ENCODE measurements at places on chromosomes 2 and 18.

DNA sequence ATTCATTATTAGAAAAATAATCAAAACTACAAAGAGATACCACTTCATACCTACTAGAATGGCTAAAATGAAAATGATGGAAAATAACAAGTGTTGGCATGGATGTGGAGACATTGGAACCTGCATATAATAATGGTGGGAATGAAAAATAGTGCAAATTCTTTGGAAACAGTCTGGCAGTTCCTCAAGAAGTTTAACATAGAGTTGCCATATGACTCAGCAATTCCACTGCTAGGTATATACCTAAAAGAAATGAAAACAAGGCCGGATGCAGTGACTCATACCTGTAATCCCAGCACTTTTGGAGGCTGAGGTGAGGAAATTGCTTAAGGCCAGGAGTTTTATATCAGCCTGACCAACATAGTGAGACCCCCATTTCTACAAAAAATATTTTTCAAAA, 41.6 kb upstream of the ACYP2 start:
- DNase-seq = no peak

DNA sequence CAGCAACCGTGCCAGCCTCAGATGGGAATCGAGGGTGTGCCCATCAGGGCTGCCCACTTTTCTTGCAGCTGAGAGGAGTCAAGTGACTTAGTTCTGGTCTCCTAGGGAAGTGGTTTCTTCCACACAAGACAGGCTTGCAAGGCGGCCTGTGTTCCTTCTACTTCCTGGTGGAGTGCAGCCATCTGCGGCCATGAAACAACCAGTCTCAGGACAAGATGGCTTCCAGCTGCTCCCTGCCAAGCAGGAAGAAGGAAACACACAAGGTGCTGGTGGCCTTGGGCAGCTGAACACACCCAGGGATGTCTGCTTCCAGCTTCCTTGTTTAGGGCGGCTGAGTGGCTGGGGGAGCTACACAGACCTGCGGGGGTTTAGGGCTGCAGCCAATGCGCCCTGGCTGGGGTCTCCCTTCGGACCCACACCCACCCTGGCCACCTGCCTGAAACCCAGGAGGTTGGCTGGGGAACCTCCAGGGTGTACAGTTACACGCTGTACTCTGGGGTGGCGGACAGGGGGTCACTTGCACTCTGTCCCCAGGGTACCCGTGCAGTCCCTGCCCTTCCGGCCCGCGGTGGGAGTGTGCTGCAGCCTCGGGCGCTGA, 34.7 kb downstream of the PTPN18 start:
- DNase-seq = no peak

- DNase-seq = no peak
These were observed 72.7 kb upstream of the SPOPL start for GRCh38 chr2:138428710-138429440.

DNA sequence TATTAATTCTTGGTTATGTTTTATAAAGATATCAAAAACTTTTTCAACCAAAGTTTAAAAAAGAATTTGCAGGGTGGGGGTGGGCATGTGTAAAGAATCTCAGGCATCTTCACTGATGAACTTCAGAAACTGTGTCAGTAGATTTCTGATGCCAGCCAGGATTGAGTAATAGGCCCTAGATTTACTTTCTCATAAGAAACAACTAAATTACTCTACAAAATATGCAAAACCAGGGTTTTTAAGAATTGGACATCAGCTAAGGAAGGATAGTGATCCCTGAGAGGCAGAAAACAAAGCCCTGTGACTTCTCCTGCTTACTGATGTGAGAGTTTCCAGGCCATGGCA, 11.9 kb upstream of the IL1R1 start:
- DNase-seq = no peak

DNA sequence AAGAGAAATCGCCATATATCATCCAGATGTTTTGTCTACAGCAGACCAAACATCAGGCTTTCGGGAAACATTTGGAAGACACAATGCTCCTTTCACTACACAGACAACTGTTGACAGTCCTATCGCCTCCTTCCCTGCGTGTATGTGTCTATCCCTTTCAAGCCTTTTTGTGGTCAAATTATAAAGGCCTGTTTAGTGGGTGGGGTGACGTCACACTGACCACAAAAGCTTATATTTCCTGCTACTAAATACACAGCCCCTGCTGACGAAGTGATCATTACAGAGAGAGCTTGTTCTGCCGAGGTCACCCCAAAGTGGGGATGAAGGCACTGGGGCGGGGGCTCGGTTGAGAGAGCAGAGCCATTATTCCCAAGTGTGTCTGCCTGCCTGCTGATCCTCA, 302.7 kb upstream of the TNP1 start:
- no peak for DNase-seq

DNA sequence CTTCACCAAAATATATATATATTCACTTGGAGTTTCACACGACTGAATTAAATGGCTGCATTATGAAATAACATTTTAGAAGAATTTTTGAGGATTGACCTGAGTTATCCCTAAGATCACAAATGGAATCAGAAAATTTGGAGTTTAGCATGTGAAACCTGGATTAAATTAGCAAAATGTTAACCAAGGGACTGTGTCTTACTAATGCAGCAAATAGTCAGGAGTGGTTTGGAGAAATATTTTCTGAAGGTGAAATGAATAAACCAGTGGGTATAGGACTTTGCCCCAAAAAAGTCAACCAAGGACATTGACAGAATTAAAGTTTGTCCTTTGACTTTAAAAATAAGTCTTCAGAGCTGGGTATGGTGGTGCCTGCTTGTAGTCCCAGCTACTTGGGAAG, 111.2 kb downstream of the PRPF40A start:
- DNase-seq = no peak

GRCh38 chr2:40168546-40168945, 283.3 kb downstream of the SLC8A1 start:
- no peak for DNase-seq

- no peak for DNase-seq
These were observed 619.0 kb downstream of the SLC4A3 start for GRCh38 chr2:220246386-220246785.

DNA sequence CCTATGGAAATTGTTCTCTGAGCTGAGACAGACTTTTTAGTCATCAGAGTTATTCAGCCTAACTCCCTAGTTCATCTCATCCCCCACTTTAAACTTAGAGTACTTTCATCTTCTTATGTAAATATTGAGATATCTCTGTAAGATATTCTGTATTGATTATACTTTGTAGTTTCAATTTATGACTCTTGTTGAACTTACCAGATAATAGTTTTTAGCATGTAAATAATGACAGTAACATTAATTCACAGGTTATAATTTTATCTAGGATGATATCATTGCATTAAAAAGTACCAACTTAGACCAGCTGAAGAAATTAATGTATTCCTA, 14.8 kb upstream of the EIF2AK2 start:
- no peak for DNase-seq

GRCh38 chr2:111221701-111222100, 101.0 kb downstream of the BCL2L11 start:
- no peak for DNase-seq

DNA sequence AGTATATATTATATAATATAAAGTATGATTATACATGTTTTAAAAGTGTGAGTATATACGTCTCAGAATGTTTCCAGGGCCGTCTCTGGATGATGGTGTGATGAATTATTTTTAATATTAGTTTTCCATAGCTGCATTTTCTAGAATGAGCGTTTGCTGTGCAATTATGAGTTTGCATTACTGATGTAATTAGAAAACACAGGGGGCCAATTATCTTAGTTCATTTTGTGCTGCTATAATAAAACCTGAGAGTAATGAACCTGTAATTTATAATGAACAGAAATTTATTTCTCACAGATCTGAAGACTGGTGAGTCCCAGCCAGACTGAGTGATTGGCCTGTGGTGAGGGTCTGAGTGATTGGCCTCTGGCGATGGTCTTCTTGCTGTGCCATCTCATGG, 4.0 kb upstream of the HJURP start:
- DNase-seq = no peak

DNA sequence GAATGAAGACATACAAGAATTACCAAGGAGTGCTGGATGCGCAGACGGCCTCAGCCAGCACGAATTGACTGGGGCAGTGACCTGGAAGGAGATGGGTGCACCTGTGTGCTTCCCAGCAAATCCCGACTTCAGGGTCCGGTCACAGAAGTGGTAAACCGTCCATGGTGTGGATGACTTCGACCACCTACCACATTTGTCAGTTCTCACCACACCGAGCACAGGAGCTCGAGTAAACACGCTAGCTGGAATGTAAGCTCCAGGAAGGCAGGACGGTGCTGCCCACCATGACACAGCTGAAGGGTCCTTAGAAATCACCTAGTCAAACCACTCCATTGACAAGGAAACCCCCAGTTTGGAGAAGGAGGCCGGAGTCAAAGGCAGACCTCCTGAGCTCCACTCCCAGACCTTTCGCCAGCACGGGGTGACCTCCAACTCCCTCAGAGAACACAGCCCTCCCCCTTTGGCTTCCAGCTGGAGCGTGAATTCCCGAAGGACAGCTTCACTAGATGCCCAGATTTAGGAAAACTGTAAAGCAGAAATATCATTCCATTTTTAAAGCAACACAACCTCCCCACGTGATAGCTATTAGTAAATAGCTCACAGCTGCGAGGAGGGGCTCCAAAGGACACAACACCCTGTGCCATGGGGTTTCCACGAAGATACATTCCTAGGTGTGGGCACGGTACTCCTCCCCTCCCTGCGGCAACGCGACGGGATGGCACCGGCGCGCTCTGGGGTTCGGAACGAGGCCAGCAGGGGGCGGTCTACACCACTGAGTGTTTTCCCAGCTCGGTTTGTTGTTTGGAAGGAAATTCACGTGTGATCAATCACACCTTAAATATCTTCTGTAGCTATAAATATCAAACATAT, 34.1 kb upstream of the GNAL start:
- peak; percentile 23 for DNase-seq

DNA sequence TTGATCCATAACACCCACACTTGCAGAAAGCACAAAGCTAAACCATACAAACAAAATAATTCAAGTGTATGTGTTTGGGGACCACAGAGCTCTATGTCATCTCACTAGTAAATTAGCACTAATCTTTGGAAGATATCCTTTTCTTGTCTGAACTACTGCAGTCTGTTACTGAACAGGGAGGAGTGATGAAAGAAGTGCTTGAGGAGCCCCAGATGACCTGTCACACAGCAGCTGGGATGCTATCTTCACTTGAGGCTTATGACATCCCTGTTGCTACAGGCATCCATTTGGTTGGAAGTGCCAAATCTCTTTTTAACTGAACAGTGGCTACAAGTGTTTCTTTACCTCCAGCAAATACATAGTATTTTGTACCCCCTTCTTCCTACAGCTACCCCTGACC, 386.3 kb upstream of the CHAC2 start:
- DNase-seq = no peak

DNA sequence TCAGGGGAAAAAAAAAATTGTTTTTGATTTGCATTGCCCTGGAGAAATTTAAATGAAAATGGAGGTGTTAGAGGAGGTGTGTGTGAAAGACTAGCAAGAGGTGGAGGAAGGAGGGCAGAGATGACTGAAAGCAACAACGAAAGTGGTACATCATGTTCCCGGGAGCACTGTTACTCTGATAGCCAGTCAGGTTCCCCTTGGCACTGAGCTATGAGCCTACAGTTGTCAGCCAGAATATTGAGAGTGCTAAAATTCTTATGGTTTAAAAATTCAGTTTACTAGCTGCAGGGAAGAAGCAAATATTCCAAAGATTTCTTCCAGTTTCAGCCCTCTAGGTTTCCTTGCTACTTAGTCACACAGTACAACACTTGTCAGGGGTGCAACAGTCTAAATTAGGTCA, 366.7 kb upstream of the DLGAP1 start:
- DNase-seq = no peak

GRCh38 chr2:167253025-167253424, 364.7 kb downstream of the XIRP2 start:
- DNase-seq = no peak
